Epithelial cell of proximal tubule (primary cell): ENCODE measurements at places on chromosomes 13 and 19.

DNA sequence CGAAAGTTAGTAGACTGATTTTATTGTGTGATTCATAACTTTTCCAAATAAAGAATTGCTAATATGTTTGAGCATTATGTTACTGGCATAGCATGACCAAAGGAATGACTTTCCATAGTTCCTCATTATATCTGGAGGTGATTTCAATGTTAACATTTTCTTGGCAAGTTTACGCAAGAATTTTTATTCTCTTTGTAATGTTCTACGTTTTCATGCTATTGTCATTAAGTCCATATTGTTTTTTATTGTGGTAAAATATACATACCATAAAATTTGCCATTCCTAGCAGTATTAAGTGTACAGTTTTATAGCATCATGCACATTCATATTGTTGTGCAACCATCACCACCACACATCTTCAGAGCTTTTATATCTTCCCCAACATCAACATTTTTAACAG, 14.8 kb downstream of the KCTD12 start:
- no peak for DNase-seq

DNA sequence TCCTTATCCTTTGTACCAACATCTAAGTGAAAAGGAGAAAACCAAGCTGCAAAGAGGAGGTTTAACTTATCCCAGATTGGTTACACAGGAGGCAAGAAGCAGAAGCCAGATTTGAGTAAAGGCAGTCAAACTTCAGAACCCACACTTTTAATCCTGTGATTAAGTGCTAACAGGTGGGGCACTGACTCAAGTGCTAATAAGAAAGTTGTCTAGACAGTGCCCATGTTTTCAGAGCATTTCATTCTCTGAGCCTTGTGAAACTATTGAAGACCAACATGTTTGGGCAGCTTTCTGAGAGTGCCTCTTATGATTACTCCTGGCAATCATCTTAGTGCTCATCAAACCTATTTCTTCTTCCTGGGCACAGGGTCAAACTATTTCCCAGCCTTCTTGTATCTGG, 380.8 kb downstream of the KCNRG start:
- DNase-seq = no peak

DNA sequence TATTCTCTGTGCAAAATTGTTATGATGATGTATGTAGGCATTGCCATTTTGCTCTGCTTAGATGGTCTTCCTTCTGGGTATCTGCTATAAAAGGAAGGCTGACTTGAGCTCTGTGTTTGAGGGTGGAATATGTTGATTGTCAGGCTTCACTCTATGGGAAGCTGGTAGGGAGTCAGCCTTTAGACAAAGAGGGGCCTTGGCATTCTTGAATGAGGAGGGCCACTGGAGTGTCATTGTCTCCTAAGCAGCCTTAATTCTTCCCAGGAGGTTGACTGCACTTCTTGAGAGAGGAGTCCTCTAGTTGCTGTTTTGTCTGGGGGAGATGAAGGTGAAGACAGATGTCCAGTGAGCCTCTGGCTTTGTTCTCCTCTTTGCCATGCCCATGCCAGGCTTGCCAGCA, 266.8 kb downstream of the KCNRG start:
- no peak for DNase-seq

DNA sequence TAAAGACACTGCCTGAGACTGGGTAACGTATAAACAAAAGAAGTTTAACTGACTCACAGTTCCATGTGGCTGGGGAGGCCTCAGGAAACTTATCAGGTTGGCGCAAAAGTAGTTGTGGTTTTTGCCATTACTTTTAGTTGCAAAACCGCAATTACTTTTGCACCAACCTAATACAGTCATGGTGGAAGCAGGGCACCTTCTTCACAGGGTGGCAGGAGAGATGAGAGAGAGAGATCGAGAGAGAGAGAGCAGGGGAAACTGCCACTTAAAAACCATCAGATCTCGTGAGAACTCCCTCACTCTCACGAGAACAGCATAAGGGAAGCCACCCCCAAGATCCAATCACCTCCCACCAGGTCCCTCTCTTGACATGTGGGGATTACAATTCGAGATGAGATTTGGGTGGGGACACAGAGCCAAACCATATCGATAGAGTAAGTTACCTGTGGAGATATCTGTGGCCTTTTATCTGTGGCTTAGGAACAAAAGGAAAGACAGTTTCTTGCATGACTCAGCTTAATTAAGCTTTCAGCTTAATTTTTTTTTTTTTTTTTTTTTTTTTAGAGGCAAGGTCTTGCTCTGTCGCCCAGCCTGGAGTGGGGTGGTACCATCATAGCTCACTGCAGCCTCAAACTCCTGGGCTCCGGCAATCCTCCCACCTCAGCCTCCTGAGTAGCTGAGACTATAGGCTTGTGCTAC, 7.6 kb upstream of the CABP5 start:
- DNase-seq = no peak

DNA sequence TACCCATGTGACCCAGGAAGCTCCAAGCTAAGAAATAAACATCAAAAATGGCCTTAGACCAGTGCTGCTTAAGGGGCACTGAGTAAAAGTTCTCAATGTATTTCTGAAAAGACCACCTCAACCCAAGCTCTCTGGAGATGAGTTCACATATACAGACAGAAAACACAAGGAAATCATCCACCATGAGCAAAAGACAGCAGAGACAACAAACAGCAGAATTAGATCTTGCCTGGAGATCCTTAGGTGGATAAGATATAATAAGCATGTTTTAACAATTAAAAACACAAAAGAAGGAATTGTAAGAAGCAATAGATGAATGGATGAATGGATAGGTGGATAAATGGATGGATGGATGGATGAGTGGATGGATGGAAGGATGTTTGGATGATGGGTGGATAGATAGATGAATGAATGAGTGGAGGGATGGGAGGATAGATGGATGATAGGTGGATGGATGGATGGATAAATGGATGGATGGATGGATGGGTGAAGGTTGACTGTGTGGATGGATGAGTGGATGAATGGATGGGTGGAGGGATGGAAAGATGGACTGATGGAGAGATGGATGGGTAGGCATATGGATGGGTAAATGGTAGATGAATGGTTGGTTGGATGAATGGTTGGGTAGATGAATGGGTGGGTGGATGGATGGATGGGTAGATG, 9.6 kb upstream of the NMRK2 start:
- DNase-seq = no peak

- DNase-seq = no peak
These were observed 10.2 kb upstream of the CARM1 start for GRCh38 chr19:10861103-10861651.

DNA sequence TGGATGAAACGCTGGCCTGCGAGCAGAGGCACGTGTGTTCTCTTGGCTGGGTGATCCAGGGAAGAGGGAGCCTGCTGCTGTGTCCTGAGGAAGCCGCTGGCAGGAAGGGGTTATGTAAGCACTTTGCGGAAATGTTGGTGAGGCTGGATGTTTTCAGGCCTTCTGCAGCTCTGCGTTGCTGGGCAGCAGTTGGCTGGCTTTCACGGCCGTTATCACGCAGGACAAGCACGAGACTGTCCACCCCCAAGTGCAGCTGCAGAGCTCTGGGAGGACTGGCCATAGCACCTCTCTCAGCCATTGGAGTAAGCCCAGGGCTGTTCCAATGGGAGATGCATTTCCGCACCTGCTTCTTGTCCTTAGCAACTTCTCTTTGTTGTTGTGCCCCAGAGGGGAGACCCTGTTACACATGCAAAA, 146.9 kb upstream of the SOX21 start:
- DNase-seq = no peak

GRCh38 chr19:34540811-34541557, 59.4 kb downstream of the WTIP start:
- no peak for DNase-seq

- DNase-seq = no peak
These were observed 673 bp downstream of the IFNL4 start for GRCh38 chr19:39247701-39248664.

DNA sequence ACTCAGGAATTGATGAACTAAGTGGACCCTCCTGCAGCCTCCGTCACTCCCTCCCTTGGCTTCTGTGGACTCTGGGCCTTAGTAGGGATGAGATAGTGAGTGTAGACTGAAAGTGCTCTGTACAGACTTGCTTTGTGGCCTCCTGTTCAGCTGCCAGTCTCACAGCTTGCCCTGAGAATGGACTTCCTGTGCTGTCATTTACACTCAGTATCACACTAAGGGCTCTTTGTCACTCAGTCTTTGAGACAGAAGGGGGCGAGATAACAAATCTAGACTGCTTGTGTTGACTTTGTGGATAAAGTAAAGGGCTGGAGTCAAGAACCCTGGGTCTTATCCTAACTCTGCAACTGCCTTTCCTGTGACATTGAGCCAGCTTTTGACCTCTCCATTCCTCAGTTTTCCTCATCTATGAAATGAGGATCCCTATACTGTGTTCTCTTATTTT, 21.0 kb upstream of the SPRY2 start:
- DNase-seq = no peak

DNA sequence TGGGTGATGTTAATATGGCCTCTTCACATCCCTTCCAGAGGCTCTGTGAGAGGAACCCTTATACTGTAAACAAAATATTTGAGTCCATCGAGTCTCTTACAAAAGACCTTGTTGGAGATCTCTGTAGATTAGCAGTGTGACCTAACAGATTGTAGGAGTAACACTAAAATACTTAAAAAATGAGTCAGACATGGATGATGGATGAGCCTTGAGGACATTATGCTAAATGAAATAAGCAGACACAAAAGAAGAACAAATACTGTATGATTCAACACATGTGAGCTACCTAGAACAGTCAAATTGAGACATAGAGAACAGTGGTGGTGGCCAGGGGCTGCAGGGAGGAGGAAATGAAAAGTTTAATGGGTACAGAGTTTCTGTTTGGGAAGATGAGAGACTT, 152.2 kb upstream of the UBL3 start:
- no peak for DNase-seq

DNA sequence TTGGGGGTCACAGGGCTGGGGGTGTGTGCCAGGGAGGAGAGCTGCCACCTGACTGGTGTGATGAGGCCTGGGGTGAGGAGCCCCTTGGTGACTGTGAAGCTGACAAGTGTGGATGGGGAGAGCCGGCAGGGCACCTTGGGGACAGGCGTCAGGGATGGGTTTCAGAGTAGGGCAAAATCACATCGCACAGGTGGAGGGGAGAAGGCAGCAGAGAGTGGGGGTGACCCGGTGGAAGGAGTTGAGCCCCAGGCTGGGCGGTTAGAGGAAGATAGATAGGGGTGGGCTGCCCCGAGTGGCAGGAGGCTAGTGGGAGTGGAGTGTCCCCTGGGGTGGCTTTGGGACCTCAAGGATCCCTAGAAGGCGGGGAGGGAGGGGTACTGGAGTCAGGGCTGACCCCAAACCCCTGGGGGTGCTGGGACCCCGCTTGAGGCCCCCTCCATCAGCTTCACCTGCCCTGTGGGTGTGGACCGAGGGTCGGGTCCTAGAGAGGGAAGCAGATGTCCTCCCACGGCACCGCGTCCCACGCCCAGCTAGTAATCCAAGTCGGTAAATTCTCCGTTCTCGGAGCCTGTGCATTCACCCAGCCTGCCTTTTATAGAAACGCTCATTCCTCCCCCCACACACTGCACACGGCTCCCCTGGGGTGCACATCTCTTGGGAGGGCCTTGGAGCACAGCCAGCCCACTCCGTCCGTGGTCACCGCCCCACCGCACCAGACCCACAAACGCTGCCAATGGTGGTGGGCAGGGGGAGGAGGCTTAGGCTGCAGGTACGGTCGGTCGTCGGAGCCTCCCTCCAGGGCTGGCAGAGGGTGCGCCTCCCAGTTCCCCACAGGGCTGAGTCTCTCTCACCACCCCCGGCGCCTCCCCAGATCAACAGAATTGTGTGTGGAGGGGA, 2.4 kb downstream of the CTXN1 start:
- DNase-seq = no peak

DNA sequence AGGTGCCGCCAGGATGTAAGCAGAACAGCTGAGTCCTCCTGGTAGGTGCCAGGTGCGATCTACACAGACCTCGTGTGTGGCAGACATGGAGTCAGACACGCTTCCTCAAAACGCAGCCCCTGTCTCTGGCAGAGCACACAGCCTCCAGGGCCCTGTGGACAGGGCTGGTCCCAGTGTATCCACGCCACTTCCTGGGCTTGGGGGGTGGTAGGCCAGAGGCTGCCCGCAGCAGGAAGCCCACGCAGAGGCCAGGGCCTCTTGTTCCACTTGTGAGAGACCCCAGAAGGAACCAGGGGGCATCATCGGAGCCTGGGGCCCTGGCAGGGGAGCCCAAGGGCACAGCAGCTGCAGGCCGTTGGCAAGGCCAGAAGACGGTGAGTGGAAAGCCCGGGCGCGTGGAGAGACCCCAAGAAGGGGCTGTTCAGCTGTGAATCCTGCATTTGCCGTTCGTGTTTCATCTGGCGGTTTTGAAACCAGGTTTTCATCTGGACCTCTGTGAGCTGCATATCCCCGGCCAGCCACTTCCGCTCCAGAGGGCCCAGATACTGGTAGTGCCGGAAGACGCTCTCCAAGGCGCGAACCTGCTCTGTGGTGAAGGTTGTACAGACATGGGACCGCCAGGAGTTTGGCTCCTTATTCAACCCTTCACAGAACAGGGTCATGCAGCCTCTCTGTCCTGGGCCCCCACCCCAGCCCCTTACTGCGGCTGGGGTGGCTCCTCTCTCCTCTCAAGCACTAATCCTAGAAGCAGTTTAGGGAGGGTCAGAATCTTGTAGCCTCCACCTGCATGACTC, 25.1 kb upstream of the SLITRK1 start:
- no peak for DNase-seq

- DNase-seq = no peak
These were observed at the start of gene KCNN1 for GRCh38 chr19:17966550-17967256. Gene KCNN1, plus strand, starts transcription at chr19:17967107. Its CDS starts 6,782 bp downstream, at chr19:17973889.

DNA sequence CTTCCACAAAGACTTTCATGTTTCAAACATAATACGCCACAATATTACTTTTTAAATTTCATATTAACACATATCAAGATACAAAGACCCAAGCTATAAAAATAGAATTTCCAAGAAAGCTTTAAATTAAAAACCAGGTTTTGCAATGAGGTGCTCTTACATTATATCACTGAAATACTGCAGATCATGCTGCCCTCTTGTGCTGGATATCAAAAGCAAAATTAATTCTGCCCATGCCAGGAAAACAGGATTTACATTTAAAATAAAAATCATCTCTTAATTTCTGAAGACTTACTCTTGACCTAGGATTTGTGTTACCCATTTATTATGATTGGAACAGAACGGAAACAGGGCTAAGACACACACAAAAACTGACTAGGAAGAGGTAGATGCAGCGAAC, 145.0 kb downstream of the ABCC4 start:
- DNase-seq = no peak

GRCh38 chr13:51043310-51043709, 67.8 kb downstream of the C13orf42 start:
- no peak for DNase-seq

DNA sequence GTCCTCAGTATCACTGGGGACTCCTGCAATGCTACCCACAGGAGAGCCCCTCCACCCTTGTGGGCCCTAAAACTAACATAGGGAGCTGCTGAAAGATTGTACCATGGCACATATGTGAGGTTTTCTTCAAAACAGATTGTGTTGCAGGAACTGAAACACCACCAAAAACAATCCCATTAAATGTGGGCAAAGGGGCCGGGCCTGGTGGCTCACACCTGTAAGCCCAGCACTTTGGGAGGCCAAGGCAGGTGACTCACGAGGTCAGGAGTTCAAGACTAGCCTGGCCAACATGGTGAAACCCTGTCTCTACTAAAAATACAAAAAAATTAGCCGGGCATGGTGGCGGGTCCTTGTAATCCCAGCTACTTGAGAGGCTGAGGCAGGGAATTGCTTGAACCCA, 34.7 kb downstream of the SCGB2B2 start:
- no peak for DNase-seq
